ENCODE measurements at places on chromosomes 3 and 15.

GRCh38 chr3:64958199-64958843 is 270.5 kb upstream of the ADAMTS9 start:
- DNase-seq, result no peak

GRCh38 chr3:188950832-188951489 is 220.8 kb upstream of the TPRG1 start:
- DNase-seq, result peak; percentile 53

- DNase-seq, result no peak
These were observed 26.6 kb upstream of the HES1 start for GRCh38 chr3:194109192-194109863.

DNA sequence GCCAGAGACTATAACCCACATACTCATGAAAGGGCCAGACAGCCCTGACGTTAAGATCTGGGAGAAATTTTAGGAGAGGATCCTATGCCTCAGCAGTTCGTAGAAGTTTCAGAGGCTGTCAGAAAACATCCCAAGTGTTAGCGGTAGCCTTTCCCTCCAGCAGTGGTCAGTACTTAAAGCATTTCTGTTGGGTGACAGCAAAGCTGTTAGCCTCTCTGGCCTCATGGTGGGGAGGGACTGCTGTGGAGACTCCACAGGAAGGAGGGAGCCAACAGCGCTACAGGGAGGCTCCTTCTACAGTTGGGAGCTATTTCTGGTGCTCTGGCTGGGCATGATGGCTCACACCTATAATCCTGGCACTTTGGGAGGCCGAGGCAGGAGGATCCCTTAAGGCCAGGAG is 27.4 kb downstream of the IDH2 start:
- DNase-seq, result no peak

- no peak for DNase-seq
These were observed 344.4 kb upstream of the C2CD4B start for GRCh38 chr15:62509395-62509958.

DNA sequence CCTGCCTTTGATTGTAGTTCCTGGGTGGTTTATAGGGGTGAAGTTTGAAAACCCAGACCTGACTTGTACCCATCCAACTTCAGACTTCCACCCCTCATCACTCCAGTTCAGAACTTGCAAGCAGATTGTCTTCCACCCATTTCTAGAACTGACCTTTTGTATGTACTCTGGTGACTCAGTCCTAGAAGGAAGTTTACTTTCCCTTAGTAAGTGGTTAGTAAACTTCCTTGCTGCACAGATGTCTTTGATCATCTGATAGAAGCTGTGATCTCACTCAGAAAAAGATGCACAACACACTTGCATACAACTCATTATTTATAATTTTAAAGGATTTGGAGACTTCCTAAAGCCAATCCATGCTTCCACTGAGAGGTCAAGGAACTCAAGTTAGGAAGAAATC is 368.0 kb downstream of the MFSD1 start:
- DNase-seq, result no peak

DNA sequence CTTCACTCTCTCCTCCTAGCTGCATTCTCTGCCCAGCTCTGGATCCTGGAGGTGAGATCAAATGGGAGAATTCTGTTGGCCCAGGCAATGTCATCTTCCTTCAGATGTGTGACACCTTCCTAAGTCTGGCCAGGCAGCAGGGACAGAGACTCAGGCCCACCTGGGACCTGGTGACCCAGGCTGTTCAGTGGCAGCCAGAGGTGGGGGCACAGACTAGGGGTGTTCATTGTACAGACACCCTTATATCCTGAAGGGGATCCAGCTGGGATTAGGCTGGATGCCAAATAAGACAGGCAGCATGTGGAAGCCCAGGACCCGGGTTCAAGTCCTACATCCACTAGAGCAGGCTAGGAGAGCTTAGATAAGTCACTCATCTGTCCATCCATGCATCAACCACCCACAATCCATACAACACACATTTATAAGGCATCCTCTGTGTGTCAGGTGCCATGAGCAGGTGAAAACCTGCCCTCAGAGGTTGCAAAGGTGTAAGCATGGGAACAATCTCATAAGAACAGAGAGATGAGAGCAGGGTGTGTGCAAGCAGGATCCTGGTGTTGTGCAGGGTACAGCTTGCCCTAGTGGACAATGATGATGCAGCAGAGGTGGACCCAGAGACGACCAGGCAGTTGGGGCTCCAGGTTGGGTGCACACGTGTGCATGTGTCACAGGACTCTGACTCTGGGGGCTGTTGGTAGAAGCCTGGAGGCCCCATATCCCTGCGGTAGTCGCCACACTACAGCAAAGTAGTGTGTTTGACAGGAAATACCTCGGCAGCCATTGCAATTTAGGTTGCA is 18.3 kb upstream of the RPL29 start:
- DNase-seq, result no peak

DNA sequence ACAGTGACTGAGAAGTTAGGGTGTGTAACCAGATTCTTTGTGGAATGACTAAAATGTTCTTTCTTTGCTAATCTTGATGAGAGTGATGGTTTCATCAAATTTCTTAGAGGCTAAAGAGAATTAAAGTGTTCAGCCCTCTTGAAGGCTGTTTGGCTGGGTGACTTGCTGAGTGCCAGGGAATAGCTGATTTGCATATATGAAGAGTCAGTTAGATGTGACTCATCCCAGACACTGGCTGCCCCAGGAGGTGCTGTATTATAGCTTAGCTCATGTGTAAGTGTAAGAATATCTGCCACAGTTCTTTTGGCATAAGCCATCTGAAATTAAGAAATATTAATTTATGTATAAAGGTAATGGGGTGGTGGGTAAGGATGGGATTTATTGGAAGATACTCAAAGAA is 535.1 kb downstream of the NLGN1 start:
- no peak for DNase-seq

GRCh38 chr3:69558912-69559311 is 173.0 kb upstream of the FRMD4B start:
- no peak for DNase-seq

GRCh38 chr3:3772920-3773319 is 26.3 kb upstream of the LRRN1 start:
- DNase-seq, result no peak

DNA sequence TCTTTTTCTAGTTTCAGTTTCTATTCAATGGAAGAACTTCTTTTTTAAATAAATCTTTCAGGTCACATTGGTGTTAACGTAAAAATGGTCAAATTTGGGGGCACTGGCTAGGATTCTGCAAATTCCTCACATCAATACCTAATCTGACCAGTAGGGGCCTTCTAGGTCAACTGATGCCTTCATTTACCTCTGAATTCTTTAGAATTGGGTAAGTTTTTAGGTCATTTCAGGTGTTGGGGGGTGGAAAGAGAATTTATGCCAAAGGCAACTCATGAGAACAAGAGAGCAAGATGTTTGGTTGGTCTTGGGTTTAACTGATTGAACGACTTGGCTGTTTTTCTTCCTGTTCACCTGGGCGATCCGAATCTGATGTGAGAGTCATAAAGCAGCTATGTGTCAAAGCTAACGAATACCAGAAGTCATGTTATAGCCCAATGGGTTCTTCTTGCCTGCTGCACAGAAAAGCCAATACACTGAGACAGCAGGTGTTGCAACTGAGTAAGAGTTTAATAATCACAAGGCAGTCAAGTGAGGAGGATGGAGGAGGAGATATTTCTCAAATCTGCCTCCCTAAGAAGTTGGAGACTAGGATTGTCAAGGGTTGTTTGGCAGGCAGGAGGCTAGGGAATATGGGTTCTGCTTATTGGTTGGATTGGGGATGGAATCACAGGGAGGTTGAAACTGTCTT is 15.3 kb downstream of the LRRC49 start:
- DNase-seq, result no peak

DNA sequence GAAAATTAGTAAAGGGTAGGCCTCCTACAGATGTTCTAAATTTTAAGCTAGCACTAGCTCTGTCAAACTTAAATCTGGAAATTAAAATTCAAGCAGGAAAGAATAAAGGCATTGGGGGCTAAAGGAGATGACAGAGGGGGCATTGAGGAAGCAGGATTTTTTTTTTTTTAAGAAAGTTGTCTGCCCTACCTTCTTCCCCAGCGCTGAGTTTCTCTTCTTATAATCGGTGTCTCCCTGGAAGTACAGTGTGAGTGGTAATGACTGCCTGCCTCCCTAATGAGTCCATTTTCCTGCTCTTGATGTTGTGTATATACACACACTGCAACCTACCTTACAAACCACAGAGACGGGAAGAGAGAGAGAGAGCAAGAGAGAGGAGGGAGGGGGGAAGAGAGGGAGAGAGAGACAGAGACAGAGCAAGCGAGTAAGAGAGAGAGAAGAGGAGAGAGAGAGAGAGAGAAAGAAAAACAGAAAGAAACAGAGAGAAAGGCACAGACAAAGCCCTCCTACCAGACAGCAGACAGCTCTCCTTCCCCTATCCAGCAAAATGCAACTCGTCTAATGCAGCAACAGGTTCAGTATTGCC is 47.0 kb downstream of the ZBTB20 start:
- no peak for DNase-seq

DNA sequence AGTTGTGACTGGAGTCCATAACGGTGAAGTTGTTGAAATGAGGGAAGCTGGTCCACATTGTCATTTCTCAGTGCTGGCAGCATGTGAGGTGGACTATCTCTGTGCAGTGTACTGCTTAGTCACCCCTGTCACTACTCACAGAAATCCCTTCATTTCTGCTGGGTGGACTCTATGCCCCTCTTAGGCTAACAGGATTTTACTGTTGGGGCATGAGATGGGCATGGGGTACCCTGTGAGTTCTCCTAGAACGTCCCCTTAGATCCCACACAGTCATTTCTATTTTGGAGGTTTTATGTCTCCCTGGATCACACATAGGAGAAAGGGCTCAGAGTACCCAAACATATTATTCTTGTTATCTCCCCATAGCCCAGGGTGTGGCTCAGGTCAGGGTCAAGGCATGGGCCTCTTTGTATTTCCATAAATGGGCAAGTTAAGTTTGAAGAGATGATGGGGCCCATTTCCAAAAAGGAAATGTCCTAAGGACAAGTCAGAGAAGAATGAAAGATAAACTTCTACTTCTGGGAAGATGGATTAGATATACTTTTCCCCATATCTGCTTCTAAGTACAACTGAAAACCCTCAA is 15.2 kb downstream of the P2RY1 start:
- DNase-seq, result no peak

Data from stimulated activated CD4-positive, alpha-beta T cell treated with anti-CD3 and anti-CD28 coated beads, Interleukin-2, amount 100 ng/mL, for 24 hours (primary cell).